ENCODE measurements at places on chromosomes 6 and 20.

DNA sequence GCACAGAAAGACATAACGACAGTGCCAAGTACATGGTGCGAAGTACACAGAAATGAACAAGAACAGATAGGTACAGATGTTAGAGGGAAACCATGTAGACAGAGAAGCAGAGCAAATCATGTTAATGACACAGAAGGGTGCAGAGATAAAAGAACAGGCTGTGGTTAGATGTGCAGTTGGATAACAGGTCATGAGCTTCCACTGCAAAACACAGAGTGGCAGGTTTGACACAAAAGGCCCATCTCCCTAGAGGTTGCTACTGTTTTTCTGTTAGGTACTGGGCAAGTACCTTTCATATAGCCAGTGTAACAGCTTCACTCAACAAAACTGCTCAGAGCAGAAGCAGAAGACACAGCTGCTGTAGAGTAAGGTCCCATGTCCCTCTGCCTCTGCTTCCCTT lies 84.6 kb downstream of the AK9 start:
- no peak for DNase-seq

DNA sequence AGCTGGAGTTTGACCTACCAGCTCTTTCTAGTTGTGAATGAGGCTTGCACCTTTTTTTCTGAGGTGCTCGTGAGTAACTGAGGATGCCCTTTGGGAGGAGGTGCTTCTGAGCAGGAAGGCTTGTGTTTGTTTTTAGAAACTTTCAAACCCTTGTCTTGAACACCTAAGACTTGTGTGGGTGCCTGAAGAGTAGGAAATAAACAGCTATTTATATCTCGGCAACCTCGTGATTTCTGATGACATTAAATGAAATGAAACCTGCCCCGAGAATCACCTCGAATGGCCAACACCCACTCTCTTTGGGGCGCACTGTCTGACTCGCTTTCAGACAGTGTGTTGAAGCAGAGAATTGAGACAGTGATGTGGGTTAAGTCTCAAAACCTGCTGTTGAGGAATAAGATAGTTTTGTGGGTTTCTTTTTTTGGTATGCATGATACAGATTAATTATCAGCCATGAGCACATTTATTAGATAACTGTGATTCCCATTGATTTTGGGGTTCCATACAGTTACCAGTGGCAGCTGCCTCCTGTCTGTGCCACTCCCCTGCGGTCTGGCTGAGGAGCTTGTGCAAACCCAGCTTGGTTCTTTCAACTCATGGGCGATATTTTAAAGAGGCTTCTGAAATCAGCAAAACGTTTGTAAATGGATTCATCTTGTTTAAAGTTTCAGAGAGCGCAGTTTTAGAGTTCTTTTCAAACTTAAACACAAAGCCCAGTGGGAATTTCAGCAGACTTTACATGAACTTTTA lies 8.4 kb downstream of the IRF4 start:
- DNase-seq = no peak

DNA sequence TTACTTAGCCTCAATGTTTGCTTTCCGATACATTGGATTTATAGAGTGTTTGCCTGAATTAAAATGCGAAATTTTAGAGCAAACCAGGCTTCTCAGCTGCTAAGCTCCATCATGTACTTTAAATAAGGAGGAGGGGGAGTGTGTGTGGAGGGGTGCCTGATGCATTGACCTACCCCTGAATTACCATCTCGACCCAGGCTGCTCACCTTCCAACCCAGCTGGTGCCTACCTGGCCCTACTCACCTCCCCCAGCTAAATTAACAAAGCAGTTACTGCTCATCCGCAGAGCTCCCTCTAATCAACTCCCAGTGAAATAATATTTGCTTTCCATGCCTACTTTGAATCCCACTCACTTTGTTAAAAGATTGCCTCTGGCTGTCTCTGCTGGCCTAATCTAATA lies 544.5 kb downstream of the MAFB start:
- no peak for DNase-seq

DNA sequence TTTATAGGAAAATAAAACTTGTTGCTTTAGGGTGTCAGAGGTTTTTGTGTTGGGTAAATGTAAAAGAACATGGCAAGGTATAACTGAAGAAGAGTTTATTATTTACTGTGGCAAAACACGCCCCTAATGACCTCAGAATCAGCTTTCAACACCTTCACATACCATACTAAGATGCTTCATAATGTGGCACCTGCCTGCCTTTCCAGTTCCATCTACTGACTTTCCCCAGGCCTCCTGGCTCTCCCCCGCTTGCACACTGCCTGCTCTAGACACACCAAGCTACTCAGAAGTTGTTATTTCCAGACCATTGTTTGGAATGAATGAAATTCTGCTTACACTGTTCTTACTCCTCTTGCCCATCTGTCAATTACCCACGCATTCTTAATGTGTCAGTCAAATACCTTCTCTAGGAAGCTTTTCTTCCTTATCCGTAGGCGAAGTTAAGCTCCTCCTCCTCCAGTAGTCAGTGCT lies 1.8 kb downstream of the TIAM2 start:
- DNase-seq = no peak

GRCh38 chr20:44683263-44684046 lies 31.7 kb upstream of the CCN5 start:
- peak; percentile 50 for DNase-seq

- no peak for DNase-seq
These were observed 36.3 kb upstream of the VEGFA start for GRCh38 chr6:43733471-43734293.

DNA sequence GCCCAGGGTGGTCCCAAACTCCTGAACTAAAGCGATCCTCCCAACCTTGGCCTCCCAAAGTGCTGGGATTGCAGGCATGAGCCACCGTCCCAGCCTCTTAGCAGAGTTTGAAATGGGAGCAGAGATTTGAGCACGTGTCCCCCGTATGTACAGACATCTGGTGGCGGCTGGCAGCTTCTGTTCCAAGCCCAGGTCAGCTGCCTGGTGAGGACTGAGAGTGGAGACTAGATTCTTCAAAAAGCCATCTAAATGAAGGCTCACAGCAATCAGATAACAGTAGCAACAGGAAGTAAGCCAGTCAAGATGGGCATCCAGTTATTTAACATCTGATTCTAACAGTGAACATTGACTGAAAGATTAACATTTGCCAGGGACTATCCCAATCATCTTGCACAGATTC lies 128.1 kb upstream of the AKAP12 start:
- DNase-seq = no peak

GRCh38 chr20:31580706-31581105 lies 24.4 kb upstream of the ID1 start:
- DNase-seq = no peak

- no peak for DNase-seq
These were observed 288.3 kb downstream of the NRN1 start for GRCh38 chr6:5718231-5718947.

- no peak for DNase-seq
These were observed 390.0 kb upstream of the SULF2 start for GRCh38 chr20:48175261-48175660.

DNA sequence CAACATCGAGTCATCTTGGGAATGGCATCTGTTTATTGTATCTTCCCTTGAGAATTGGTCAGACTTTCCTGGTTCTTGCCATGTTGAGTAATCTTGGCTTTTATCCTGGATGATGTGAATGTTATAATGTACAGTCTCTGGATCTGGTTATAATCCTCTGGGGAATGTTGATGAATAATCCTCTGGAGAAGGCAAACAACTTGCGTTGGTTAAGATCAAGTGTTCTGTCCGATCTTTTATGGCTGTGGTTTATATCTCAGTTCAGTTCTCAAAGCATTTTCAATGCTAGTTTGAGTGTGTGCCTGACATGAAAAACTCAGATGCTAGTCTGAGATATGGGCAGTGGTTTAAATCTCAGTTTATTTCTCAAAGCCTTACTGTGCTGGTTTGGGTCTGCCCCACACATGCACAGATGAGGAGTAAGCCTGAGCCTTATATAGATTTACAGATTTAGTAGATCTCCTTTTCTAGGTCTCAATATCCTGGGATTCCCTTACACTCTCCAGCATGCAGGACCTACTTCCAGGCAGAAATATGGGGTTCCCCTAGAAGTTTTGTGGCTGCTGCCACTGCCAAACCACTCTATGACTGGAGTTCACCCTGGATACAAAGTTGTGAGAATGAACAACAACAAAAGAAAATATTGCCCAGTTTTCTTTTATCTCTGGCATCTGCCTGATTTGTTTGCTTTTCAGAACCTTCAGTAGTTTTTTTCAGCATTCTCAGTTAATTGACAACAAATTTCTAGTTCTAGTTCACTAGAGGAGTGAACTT lies 191.8 kb upstream of the MAN1A1 start:
- DNase-seq = no peak

Data from stimulated activated CD4-positive, alpha-beta T cell treated with anti-CD3 and anti-CD28 coated beads, Interleukin-12 subunit alpha, Interleukin-12 subunit beta, amount 100 ng/mL, for 4 hours (primary cell).